ENCODE measurements at places on chromosomes 7 and 10. TPM values are rescaled to one million over a fixed set of nuclear protein-coding genes. Genes with fewer than 3 reads are reported as not detected.

The ENTPD1 gene
- 17.0 TPM for total RNA-seq

The DKK1 gene
- not detected for total RNA-seq

The IKZF1 gene
- total RNA-seq = 34.0 TPM

The FGL2 gene
- total RNA-seq = 16.1 TPM

The MYL10 gene
- not detected for total RNA-seq

The ADCY1 gene
- 0.19 TPM for total RNA-seq

The EN2 gene
- total RNA-seq = not detected

The SLC26A5 gene
- total RNA-seq = not detected

All from Peyer's patch (tissue), 4 donors.